Activated T-cell treated with anti-CD3 and anti-CD28 coated beads for 48 hours (primary cell): ENCODE measurements at places on chromosomes 6 and 20.

DNA sequence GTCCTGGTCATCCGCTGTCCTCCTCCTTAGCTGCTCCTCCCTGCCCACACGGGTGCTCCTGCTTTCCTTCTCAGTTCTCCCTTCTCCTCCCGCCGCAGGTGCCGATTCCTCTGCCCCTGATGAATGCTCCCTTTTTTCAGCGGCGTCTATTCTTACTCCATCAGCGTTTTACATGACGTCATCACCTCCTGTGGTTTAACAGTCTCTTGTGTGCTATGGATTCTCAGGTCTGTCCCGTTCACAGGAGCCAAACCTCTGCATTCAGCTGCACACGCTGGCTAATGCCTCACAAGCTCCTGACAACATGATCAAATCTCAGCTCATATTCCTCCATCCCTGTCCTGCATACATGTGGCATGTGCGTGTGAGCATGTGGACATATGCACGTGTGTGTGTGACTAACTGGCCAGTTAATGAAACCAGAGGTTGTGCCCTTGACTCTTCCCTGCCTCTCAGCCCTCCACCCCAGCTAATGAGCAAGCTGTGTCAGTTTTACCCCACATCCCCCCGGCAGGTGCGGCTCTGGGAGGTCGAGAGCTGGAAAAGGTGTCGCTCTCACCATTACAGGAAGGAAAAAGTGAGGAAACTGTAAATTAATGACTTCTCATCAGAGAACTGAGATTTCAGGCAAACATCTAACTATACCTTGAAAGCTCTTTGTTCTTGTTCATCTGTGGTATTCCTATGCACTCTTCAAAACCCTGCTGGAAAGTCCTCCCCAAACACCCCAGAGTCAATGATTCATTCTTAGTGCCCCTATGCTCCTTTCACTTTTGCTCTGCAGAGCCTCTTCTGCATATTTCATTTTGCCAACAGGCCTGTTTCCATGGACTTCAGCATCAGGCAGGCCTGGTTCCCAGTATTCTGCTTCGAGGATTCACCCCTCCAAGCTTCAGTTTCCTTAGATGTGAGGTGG is 163.1 kb downstream of the TTLL2 start:
- no peak for DNase-seq

DNA sequence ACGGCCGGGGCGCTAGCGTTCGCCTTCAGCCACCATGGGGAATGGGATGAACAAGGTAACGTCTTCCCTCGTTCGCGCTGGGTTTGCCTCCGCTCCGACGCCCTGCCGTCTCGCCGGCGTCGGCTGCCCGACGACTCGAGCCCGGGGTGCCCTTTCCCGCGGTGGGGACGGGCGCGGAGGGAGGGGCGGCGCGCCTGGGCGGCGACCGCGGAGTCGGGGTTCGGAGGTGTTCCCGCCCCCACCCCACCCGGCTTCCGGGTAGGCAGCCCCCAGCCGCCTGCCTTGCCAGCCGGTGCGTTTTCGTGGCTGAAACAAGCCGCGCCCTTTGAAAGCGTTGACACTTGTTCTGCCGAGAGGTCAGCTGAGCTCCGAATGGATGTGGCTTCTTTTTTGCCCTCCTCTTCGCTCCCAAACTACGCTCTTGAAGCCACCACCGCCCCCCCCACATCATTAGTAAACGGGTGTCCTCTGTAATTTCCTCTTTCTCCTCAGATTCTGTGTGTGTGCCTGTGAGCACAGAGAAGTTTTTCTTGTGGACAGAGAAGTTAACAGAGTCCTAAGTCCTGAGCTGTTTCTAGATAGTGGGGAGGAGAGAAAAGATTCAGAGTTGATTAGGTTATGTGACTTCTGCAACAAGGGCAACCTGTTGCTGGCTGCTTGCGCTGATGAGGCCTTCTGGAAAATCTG is 362 bp downstream of the DUSP22 start:
- DNase-seq = peak; percentile 68

GRCh38 chr6:26329763-26330511 is 35.1 kb upstream of the BTN3A2 start:
- DNase-seq = peak; percentile 61

- DNase-seq = no peak
These were observed 211.8 kb upstream of the CITED2 start for GRCh38 chr6:139586273-139586672.

DNA sequence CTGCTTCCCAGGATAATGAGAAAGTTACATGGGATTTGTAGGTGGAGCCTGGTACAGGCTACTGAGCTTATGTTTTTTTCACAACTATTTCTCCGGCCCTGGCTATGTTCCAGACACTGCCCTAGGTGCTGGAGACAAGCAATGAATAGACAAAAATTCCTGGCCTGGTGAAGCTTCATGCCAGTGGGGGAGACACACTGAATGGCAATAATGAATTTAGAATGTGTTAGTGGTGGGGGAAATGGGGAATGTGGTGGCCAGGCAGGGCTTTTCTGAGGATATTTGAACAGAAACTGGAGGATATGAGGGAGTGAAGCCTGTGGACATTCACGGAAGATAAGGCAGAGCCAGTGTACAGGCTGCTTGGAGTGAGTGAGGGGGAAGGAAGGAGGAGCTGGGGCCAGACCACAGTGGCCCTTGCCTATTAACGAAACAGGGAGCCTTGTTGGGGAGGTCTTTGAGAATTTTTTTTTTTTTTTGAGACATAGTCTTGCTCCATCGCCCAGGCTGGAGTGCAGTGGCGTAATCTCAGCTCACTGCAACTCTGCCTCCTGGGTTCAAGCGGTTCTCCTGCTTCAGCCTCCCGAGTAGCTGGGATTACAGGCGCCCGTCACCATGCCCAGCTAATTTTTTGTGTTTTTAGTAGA is 6.6 kb downstream of the FOXS1 start:
- DNase-seq = no peak

DNA sequence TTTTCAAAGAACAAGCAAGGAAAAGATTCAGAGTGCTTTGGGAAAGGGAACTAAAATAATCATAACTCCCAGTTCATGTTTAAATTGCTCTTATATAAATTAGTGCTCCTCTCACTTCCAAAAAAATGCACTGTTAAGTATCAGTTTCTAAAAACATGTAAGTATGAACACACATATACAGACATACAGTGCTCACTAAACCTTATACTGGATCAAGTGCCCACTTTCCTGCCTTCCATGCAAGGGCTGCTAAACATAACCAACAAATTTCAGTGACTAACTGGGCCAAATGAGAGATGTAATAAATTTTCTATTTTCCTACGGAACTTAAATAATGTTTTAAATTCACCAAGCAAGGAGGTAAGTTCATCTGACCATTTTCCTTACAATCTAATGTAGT is 6.4 kb downstream of the TFAP2A start:
- no peak for DNase-seq

DNA sequence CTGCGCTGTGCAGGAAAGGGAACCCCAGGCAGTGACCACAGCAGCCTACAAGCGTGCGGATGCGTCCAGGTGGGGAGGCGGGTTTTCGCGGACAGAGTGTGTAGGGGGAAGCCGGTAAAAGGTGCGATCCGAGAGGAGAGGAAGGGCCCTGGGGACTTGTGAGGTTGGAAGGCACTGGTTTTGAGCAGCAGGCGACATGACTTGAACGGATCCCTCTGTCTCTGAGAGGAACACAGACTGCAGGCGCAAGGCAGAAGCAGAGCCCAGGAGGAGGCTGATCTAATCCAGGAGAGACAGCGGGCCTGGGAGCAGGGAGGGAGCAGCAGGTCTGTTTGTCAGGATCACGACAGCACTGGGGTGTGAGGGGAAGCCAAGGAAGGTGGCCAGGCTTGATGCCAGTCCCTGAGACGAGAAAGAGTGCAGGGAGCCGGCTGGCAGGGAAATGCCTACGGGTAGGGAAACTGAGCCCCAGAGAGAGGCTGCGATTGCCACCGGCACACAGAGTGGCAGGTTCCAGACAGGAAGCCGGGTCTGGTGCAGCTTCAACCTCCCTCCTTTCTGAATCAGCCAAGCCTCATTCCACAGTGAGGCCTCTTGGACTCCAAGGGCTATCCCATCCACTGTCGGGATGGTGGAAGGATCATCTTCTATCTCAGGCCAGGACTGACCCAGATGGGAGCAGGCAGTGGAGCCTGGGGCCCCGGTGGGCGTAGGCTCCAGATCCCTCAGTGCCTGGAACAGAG is 57.1 kb downstream of the HNF4A start:
- DNase-seq = no peak

- no peak for DNase-seq
These were observed 125.6 kb downstream of the EYA2 start for GRCh38 chr20:47020231-47020630.
